ENCODE measurements at places on chromosomes 12 and 14.
A peak's percentile ranks its signal among the peaks of the same experiment; 100 is the strongest.

DNA sequence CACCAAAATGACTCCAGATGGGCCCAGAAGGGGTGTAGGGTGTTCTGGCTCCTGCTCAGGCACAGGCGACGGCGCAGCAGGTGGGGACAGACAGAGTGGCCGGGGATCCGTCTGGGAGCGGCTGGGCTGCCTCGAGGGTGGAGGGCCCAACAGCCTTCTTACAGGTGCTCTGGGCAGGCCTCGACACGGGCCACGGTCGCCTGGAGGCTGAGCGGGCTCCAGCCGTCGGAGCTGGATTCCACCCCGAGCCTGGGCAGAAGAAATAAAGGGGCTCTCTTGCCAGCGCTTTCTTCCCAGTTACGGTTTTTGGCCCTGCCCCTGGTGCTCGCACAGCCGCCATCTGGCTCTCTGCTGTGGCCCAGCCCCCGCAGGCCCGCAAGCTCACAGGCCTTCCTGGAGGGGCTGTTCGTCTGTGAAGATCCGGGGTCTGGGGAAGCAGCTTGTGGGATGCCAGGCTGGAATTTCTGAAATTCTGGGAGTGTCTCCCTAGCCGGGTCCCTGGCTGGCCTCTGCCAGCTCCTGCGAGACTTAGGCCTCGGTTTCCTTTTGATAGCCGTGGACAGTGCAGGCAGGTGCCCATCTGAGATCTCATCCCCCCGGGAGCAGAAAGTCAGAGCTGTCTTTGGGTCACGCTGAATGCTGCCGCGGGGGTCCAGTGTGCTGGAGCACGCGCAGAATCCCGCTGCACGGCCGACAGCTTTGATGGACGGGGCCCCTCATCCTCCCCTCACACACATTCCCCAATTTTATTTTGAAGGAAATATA, 122.7 kb downstream of the PAPOLA start:
- DNase-seq: no peak

DNA sequence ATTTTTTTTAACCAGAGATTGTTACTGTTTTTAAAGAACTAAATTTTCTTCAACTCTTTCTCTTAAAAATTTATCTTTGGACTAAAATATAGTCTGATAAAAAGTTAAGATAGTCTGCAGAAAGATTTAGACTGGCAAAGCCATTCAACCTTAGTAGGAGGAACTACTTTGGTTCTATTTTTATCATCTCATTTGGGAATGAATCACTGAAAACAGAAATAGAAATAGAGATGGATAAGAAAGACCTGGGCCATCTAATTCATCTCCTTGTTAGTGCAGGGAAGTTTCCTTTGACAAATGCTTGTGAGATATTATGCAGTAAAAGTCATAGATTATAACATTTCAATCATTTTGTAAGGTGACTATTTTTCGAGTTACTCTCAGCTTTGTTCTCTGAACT, 263.2 kb upstream of the NPAS3 start:
- DNase-seq: no peak

DNA sequence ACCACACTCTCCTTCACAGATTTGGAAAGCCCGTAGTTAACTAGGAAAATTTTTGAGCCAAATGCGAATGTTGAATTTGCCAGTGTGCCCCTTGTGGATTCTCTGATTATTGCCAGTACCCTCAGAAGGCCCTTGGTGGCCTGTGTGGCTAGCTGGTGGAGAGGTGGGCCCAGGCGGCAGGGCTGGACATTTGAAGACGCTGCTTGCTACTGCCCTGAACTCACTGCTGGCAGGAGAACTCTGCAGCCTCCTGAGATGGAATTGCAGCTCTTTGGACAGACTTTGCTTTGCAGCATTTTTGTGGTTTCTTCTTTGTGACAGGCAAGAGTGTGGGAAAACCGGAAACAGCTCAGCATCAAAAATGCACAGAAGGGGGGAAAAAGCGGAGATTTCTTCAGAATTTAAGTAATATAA, 97.6 kb downstream of the TGFB3 start:
- DNase-seq: no peak

- no peak for DNase-seq
Observed at GRCh38 chr14:53528185-53528671, 375.1 kb upstream of the DDHD1 start.

GRCh38 chr14:74979029-74979428, 23.6 kb upstream of the PGF start:
- DNase-seq: no peak

DNA sequence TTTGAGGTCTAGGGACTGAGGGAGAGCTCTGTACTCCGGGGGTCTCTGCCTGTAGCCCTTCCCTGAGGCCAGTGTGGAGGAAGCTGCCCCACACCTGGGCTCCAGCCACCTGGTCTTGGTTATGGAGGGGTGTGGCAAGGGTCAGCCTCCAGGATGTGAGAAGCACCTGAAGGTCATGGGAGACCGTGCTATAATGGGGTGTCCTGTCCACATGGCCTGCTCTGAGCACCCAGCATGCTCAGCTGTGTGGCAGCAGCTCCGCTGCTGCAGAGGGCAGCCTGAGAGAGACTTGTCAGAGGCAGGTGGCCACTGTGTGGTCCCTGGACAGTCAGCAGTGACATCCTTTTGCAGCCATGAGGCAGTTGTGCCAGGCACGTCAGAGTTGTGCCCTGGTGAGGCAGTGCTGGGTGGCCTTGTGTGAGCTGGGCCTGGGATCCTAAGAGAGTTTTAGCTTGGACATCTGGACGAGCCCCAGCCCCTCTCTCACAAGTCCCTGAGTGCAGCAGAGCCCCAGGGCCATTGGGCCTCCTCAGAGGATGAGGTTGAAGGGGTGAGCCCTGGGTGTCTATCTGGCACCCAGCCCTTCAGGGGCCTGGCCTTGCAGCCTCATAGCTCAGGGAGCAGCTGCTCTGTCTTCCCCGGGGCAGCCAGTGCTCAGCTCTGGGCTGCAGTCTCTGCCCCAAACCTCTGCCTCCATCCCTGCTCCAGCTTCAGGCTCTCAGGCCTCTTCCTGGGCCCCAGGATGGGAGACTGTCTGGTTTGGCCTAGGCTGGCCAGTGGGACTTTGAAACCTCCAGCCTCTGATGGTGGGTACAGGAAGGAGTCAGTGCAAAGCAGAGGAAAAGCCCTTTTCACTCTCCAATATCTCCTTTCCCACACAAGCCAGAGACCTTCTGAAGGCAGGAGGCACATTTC, 7.4 kb upstream of the ATG101 start:
- DNase-seq: no peak

DNA sequence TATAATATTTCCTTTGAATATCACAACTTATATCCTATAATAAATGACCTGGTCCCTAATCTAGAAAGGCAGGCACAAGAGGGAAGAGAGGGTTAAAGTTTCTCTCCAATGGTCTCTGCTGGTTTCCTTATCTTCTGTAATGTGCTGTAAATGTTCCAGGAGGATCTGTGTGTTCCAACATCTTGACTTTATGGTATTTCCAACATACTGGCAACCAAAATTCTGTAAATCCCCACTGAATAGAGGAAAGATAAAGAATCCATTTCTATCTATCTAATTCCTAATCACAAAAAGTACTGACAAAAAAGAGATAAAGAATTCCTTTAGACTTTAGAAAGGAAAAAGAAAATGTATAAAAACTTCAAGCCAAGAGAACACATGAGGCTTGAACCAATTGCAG, 146.4 kb upstream of the CCDC198 start:
- no peak for DNase-seq

GRCh38 chr12:103964805-103965204, 867 bp upstream of the TDG start:
- DNase-seq: no peak

DNA sequence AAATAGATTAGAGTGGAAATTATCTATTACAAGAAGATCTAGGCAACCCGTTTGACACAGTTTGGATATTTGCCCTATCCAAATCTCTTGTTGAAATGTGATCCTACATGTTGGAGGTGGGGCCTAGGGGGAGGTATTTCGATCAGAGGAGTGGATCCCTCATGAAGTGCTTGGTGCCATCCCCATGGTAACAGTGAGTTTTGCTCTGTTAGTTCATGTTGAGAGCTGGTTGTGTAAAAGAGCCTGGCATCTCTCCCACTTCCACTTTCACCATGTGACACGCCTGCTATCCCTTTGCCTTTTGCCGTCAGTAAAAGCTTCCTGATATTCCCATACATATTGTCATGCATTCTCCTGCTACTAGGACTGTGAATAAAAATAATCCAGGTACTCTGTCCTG, 66.4 kb upstream of the FLRT2 start:
- no peak for DNase-seq

GRCh38 chr14:94292526-94292871, 569 bp downstream of the SERPINA10 start:
- DNase-seq: no peak

DNA sequence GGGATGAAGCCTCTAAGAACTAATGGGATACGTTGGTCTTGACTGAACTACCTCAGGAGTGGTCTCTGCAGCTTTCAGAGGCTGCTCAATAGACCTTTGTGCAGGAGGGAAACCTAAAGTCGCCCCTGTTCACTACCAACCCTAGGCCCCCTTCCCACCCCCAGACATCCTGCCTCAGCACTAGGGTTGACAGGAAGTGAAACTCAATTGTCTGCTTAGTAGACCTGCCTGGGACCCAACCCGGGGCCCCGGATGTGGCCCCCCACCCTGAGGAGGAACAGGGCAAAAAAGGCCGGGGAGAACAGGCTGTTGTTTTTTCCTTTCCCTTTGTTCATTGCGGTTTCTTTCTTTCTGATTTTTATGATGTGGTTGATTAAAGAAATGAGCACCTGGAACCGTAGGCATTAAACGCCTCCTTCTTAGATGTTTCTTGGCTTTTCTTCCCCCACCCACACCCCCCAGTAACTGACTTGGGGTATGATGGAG, 1.6 kb upstream of the DGKA start:
- DNase-seq: peak; percentile 94

DNA sequence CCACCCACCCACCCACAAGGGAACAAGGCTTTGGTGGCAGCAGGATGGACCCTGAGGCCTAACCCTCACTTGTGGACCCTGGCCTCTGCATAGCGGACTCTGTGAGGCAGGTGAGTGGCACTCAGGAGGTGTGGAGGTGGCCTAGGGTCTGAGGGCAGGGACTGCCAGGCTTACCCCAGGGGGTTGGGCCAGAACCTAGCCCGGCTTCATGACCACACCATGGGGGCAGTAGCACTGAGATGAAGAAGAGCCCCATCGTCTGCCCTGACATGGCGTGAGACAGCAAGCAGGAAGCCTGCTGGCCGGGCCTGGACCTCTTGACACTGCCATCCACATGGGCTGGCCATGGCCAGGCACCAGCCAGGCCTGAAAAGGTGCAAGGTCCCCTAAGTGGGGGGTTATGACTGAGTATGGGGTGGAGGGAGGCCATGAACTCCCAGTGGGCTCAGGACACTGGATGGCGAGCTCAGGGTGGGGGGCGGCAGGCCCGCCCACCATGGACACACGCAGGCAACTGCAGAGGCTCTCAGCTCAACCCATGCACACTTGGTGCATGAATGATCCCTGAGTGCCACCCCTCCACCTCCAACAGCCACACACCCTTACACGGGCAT, 29.3 kb downstream of the JAG2 start:
- DNase-seq: no peak

GRCh38 chr12:25020621-25021243, 71.8 kb upstream of the BCAT1 start:
- DNase-seq: no peak

DNA sequence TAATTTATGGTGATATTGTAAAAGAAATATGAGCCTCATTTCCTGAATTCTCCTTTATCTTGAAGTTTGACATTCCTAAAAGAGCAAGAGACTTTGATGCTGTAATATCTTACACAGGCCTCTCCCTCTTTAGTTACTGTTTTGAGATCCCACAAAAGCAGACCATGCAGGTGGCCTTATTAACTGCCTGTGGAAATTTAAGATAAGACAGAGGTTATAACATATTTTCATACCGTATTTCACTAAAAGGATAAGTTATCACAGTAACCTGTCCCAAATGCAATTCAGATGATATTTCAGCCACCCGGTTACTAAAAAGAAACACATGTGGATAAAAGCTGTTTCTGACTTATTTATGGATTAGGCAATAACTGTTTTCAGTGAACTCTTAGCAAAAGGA, 150.1 kb downstream of the NAV3 start:
- no peak for DNase-seq

DNA sequence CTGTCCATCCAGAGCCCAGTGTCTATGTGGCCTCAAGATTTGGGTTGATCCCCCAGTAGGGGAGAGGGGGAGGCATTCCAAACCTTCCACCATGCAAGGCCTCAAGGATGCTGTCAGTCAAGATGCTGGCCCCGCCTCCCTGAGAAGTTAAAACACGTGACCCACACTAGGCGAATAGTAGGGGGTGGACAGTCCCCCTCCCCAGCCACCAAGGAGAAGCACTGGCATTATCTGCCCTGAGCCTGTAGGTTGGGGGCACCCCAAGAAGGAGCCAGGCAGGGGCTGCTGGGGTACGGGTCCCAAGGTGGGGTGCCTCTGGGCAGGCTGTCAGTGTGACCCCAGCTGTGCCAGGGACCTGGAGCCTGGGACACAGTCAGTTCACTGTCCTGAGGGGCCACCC, 2.3 kb downstream of the SLC25A29 start:
- no peak for DNase-seq

Data from activated CD4-positive, alpha-beta T cell treated with anti-CD3 and anti-CD28 coated beads, Interleukin-2, amount 10 ng/mL, durations not matched to agents 7 days and 5 days (primary cell).